ENCODE measurements at places on chromosomes 4 and X.

- DNase-seq: no peak
These were observed 66.5 kb upstream of the LRPAP1 start for GRCh38 chr4:3598695-3599227.

DNA sequence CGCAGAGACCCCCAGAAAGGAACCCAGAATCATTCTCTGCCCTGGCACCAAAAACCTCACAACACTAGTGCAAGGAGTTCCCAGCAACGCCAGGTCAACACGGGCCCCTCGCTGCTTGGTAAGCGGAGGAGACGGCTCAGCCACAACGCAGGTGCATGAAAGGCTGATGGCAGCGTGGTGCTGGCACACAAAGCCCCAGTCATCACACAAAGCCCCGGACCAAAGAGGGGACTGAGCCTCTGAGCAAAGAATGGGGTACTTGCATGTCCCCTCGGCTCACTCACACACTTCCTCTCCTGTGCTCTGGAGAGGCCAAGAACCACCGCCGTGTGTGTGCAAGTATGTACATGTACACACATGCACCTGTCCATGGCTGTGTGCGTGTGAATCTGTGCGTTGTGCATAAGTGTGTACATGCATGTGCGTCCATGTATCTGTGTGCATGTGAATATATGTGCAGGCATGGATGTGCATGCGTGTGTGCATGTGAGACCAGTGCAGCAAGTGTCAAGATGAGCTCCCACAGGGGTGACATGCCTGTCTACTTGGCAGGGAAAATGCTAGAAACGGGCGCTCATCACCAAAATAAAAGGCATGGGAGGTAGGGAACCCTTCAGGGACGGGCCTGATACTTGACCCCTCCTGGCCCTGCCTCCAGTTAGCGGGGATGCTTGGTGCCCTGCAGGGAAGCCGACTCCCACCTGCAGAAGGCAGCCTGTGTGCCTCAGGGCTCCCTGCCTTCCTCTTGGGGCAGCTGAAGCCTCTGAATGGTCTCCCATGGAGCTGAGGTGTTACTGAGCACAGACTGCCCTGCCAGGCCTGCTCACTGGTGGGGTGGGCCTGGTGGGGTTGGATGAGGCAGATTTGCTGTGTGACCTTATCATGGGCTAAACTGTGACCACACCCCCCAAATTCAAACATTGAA, 60.4 kb downstream of the ZFYVE28 start:
- DNase-seq: no peak

- no peak for DNase-seq
These were observed 25.4 kb upstream of the ARSD start for GRCh38 chrX:2954541-2954940.

- no peak for DNase-seq
These were observed 123.4 kb downstream of the COL25A1 start for GRCh38 chr4:109179061-109179460.

GRCh38 chr4:3658530-3658913, 107.7 kb upstream of the ADRA2C start:
- DNase-seq: no peak

DNA sequence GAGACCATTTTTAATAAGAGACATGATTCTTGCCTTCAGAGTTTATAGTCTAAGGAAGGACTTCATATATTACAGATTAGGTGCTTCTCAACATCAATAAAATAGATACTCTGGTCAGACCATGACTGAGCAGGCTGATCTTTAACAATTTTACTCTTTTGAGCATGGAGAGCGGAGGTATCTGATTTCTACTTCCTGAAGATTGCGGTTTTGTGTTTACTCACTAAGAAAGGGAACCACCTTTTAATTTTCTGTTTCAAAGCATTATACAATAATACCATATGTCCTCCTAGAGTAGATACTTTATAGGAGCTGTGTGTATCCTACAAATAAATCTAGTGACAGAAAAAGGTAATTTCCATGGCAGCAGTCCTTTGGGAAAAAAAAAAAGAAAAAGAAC, 12.5 kb downstream of the MORC4 start:
- DNase-seq: no peak

DNA sequence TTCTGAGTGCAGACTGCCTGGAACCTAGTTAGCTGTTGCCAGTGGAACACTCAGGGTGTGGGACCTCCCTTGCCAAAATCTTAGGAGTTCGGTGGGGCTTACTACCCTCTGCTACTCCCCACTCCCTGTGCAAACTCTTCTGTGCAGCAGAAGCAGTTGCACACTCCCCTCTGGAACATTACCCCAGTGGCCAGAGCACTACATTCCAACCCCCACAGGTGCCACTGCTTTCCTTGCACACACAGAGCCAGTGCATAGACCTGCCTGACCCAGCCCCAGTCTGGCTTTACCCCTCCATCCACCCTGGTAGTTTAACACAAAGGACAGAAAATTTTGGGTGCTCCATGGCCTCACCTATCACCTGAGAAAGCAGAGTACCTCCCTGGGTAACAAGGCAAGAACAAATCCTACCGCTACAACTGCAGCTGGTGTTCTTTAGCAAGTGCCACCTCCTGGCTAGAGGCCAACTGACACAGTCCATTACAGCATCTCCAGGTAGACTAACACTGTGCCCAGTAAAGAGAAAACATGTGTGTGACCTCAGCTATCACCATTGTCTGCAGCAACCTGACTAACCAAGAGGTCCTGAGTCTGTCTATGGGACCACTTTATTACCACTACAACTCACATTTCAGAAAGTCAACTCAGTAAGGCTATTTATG, 11.5 kb upstream of the RASSF6 start:
- no peak for DNase-seq

DNA sequence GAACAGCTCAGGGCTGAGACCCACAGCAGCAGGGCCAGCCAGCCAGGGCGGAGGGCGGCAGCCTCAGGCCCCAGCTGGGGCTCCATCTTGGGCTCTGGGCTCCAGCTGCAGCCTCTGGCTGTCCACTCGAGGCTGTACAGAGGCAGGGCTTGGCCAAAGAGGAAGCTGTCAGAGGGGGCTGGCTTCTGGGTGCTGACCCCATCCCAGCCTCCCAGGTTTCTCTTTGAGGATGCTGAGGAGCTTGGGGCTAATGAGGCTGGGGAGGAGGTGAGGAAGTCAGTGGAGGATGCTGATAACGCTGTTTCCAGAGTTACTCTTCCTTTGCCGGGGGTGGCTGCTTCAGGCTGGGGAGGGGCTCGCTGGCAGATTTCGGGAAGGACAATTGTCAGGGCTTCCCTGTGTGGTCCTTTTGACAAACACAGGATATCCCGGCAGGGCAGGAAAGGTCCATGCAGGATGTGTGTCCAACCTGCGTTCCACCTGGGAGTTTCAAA, at the start of gene DIPK2B:
Gene DIPK2B (minus strand): TSS at position 136 of the 494 bp plus-strand sequence. CDS start 50 bp downstream, at position 86.
- no peak for DNase-seq

- DNase-seq: no peak
These were observed 27.7 kb downstream of the UVSSA start for GRCh38 chr4:1374706-1375045.

DNA sequence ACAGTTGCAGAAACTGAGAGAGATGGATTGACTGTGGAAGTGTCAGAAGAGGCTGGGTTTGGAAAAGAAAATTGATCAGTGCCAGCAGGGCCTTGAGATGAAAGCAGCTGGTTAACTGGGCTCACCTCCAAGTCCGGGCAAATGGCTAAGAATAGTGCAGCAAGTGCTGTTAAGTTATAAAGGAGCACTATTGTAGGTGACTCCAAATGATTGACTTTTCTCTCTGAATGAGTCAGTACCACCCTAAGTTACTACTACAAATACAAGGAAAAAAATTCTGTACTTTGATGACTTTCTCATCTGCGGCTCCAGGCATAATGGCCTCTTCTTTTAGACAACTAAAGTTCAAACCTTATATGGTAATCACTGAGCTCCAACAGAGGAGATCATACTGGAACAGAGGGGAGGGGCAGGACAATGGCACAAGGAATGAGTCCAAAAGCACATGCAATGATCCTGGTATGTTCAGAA, 733.4 kb upstream of the INTU start:
- no peak for DNase-seq

GRCh38 chr4:109576462-109576861, 16.4 kb downstream of the MCUB start:
- no peak for DNase-seq

DNA sequence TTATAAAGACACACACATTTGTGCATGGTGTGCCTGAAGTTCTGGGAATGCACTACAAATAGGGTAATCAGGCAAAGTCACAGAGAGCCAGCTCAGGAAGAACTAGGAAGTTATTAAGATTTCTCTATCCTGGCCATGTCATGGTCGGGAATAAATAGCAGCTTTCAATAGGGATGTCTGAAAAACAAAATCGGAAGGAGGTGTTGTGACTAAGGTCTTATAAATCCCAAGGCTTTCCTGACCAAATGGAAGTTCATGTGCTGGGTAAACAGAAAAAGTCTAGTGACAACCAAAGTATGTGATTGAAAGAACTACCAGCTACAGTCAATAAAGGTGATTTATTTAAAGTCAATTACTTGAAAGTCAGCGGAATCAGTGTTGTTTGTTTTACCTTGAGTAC, 262.5 kb upstream of the HS3ST1 start:
- DNase-seq: no peak

- DNase-seq: no peak
These were observed 14.6 kb downstream of the RAB9B start for GRCh38 chrX:103817502-103817901.

DNA sequence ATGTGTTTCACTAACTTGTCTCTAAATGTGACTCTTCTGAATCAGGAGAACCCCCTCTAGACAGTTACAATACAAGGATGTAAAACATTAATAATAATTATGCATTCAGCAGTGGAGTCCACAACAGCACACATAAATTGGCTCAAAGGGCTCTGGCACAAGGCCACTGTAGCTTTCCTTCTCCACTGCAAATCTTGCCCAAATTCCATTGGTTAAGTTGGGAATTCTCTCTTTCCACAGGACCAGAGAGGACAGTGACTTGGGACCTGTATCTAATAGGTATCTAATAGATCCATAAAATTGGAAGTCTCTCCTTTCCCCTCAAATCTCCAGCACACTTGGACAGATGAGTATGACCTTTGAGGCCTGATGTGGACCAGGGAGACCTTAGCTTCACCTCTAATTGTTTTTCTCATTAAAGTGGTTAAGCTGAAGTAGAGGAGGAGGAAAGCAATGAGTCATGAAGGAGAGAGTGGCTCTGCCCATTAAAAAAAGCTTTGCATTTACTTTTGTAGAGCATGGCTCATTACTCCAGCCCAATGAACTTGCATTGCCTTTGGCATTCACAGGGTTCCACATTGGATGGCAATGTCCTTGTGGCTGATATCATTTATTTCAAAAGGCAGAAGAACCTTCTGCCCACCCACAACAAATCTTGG, 72.3 kb upstream of the SH3RF1 start:
- DNase-seq: no peak

DNA sequence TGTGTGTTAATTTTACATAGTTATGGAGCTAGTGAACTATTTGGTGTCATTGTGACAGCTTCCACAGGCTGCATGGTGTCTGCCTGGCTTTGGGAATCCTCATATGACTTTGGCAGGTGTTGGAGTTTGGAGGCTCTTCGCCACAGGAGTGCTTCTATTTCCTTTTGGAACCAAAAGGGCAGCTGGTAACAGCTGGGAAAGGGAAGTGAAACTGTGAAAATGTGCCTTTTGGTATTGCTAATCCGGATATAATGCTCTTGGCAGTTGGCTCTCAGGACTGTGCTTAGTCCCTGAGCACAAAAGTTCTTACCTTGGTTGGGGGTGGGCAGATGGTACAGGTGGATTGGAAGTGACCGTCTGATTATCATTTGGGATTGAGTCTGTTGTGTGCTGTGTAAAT, 18.1 kb downstream of the OFD1 start:
- DNase-seq: no peak

DNA sequence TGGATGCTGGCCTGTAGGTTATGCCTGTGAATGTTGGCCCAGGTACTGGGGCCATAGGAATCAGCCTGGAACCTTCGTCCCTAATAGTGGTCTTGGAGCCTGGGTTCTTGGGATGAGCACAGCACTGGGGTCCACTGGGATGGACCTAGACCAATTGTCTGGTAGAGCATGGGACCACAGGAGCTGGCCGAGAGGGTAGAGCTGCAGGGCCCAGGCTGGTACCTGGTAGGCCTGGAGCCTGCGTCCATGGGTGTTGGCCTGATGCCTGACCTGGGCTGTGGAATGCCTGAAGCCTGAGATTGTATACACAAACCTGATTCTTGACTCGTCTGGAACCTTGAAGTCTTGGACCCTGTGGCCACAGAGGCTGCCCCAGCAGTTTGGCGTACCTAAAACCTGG, 48.9 kb downstream of the MAGEC1 start:
- no peak for DNase-seq

Measured in ecto neural progenitor cell (in vitro differentiated cells).